ENCODE measurements at places on chromosomes 13 and 19.

DNA sequence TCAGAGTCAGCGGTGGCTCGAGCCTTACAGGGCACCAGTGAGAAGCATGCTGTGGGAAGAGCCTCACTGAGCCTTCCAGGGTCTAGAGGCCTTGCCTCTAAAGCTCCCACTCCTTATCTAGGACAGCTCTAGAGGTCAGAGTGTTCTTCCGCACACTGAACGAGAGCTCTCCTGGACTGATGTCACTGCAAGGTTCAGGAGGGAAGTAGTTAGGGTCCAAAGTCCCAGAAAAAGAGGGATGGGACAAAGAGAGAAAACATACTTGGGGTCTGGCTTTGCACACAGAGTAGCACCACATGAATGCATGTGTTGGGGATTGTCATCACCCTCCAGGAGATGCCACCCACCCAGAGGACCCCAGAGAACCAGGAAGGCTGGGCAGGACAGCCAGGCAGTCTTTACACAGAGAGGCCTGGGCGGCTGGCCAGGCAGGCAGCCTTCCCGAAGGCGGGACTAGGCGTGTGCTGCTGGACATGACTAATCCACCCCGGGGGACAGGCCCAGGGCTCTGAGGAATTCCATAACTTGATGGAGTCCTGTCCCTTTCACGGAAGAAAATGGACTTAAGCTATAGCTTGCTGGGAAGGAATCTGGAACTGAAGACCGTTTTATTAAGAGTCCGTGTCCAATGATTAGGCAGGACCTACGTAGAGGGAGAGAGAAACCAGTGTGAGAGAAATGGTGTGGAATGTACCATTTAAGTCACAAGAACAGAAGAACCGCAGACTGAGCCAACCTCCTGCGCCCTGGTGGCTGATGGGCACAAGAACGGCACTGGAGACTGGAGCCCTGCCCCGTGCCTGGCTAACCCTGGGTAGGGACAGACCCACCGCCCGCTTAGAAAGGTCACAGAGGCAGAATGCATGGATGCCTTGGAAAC, 16.6 kb upstream of the EPHX3 start:
- DNase-seq = peak; percentile 88

DNA sequence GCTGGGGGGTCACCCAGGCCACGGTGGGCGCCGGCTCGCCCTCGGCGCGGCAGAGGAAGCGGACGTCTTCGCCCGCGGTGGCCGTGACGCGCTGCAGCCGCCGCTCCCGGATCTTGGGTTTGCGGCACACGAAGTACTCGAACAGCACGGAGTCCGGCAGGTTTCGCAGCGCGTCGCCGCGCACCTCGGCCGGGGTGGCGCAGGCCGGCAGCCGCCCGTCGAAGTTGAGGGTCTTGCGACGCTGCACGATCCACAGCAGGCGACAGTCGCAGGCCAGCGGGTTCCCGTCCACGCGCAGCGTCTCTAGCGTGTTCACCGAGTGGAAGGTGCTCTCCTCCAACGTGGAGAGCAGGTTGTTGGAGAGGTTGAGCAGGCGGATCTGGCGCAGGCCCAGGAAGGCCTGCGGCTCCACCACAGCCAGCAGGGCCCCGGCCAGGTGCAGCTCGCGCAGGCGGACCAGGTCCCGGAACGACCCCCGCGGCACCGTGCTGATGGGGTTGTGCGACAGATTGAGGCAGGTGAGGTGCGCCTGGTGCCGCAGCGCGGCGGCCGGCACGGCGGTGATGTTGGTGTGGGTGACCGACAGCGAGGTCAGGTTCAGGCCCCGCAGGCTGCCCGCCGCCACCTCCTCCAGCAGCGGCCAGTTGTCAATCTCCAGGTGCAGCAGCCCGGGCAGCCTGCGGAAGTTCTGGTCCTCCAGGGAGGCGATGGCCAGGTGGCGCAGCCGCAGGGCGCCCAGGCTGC, 8.6 kb upstream of the PEAK3 start:
- no peak for DNase-seq

DNA sequence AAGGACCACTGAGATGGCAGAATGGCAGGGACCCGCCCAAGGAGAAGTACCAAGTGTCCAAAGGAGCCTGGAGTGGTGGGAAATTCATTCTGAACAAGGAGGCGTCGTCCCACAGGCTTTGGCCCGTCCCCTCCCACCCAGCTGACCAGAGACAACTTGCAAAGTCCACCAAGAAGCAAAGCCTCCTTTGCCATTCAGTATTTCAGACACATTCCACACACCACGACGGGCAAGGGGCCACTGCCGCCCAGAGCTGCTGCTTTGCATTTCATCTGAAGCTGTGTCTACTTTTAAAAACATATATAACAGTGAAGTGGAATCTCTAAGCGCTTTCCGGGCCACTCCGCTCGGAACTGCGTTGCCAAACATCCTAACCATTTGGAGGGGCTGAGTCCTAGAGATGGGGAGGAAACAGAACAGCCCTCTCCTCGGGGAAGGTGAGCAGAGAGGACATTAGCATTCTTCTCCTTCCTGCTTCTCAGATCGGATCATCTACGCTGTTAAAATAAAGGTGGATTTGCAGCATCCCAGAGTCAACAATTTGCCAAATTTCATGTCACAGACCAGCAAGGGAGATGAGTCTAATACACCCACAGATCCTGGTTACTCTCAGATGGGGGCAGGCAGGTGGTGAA, 89.0 kb upstream of the ZNF507 start:
- no peak for DNase-seq

DNA sequence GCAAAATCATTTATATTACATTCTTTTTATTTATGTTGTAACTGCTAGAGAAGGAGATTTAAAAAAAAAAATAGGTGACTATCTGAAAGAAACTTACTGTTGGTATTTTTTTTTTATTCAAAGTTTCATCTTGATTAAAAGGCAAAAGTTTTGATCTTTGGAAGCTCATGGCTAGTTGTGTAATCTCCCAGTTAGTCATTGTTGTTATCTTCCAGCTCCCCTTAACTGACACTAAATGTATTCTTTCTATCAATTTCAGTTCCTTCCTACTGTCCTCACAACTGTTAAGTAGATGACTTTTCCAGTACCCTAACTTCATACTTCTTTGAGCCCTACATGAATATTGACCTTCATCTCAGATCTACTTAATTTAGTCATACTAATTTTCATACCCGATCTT, 71.1 kb downstream of the PIBF1 start:
- DNase-seq = peak; percentile 61

GRCh38 chr19:12543855-12544254, 7.4 kb downstream of the ZNF564 start:
- DNase-seq = peak; percentile 78

- DNase-seq = no peak
Observed at GRCh38 chr13:109858319-109858718, 71.9 kb upstream of the IRS2 start.

- no peak for DNase-seq
Observed at GRCh38 chr13:93450761-93451160, 224.2 kb downstream of the GPC6 start.

DNA sequence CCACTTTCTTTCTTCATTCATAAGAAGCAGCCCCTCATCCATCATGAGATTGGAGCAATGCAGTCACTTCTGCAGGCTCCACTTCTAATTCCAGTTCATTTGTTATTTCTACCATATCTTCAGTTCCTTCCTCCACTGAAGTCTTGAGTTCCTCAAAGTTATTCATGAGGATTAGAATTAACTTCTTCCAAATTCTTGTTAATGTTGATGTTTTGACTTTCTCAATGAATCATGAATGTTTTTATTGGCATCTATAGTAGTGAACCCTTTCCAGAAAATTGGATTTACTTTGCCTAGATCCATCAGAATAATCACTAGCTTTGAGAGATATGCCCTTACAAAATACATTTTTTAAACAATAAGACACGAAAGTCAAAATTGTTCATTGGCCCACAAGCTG, 2567.7 kb upstream of the PCDH20 start:
- peak; percentile 5 for DNase-seq

- DNase-seq = no peak
Observed at GRCh38 chr19:50536662-50537305, 23.1 kb upstream of the ASPDH start.

GRCh38 chr13:71378961-71379905, 487.8 kb downstream of the DACH1 start:
- DNase-seq = peak; percentile 51

DNA sequence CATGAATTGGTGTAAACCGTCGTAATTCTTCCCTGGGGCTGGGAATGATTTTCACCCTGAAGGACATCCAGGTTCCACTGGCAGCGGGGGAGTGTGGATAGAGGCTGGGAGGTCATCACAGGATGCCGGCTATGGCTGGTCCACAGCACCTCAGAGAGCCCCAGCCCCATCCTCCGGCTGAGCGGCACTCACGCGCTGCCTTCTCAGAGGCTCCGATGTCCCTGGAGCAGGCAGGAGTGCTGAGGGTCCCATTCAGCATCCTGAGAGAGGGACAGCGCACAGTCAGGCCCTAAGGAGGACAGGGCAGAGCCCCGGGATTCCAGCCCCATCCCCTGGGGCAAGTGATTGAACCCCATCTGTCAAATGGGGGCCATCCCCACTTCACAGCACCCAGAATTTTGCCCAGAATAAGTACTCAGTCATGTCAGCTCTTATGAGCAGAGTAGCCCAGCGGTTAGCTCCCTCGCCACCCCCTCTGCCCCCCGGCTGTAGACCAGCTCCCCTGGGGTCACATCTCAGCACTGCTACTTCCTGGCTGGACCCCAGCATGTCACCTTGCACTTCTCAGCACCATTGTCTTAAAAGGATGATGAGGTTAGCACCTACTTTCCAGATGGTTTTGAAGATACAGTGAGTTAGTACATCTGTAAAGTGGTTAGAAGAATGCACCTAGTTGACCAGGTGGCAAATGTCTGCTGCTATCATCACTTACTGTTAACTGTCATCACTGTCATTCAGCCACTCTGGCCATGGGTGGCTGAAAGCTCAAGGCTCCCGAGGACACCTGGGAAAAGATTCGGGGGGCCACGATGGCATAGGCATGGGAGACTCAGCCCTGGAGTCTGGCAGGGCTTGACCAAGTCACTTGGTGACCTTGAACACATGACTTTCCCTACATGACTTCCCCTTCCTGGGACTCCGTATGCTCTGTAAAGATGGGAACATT, 11.9 kb downstream of the GRAMD1A start:
- no peak for DNase-seq

DNA sequence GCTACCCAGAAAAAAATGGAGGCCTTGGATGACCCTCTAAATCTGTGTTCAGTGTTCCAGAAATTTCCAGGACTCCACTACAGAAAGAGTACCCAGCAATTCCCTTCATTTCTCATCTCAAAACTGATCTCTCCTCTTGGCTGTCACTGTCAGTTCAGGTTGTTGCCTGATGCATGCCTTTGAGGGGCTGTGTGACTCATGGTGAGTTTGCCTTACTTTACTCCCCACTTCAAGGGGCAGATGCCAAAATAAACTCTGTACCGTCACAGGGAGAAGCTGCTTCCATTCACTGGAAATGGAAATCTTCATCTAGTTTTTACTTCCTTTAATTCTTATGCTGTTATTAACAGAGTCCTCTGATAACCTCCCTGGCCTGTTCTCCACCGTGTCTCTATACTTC, 1075.0 kb downstream of the DIAPH3 start:
- peak; percentile 80 for DNase-seq

DNA sequence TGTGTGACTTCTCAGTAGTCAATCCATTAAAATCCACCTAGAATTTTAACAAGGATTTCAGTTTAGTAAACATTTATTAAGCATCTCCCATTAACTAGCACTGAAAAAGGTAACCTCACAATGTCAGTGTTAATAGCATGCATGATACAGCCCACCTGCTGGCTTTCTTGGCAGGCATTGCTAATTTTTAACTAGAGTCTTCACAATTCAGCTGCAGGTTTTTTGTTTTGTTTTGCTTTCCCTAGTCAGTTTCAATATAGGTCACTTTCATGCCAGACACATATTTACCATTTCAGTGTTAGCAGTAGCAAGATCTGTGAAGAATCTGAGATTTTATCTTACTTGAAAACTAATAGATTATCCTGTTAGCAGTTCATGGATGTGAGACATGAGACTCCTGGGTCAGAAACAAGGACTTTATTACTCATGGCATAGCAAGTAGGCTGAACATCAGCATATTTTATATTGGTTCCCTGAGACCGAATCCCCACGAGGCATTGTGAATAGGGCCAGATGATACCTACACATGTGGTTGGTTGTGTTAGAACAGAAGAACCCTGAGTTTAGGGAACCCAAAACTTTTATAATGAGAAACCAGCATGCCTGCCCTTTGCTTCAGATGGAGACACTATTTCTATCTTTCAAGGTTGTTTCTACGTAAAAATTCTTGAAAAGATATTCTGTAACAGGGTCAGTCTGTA, 198.0 kb upstream of the HTR2A start:
- DNase-seq = no peak

DNA sequence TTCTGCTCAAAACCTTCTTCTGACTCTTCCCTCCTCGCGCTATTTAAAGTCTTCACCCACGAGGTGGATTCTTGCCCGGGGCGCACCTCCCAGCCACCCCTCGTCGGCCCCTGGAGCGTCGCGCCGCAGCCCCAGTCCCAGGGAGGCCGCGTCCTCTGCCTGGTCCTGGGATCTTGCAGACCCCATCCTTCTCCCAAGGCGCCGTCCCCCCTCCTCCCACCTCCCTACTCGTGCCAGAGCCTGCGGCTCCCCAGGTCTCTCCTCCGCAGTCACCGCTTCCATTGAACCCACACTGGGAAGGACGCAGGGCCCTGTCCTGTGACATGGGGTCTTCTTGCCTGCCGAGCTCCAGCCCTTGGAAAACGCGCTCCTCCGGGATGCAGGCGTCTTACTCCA, 486 bp downstream of the ZNF808 start:
- no peak for DNase-seq

DNA sequence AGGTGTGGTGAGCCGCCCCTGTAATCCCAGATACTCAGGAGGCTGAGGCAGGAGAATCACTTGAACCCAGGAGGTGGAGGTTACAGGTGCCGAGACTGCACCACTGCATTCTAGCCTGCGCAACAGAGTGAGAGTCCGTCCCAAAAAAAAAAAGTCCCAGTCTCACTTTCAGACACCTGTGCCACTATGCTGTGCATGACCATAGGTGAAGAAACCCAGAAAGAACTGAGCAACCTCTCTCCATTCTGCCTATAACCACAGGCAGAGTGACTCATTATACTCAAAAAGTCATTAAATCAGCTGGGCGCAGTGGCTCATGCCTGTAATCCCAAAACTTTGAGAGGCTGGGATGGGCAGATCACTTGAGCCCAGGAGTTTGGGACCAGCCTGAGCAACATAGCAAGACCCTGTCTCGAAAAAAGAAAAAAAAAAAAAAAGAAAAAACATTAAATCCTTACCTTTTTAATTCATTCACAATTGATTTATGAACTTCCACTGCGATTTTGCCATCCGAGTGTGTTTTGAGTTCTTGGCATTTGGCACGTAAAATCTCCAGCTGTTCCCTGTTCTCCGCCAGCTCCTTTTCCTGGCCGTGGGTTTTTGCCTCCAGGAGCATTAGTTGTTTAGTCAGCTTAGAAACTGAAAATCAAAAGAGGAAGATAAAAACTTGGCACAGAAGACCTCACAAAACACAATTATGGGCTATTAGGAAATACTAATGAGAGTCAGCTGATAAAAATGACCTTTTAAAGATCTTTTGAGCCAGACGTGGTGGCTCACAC, 45.5 kb upstream of the SLC7A9 start:
- DNase-seq = no peak

GRCh38 chr19:2337329-2337707, 8.8 kb downstream of the SPPL2B start:
- peak; percentile 72 for DNase-seq

GRCh38 chr19:18419195-18419698, at the start of gene SSBP4:
SSBP4 (plus strand) TSS chr19:18419398; CDS start chr19:18419649, 251 bp downstream.
- peak; percentile 79 for DNase-seq

- DNase-seq = no peak
Observed at GRCh38 chr19:313988-314815, 23.0 kb upstream of the PLPP2 start.
